NCI-H2081 treated with DMSO at 0.1 percent for 48 hours (cell line): ENCODE measurements at places on chromosomes 16 and 17.

GRCh38 chr17:3788200-3788599, 12.8 kb downstream of the ITGAE start:
- no peak for DNase-seq

GRCh38 chr17:39173080-39173479, 7.1 kb upstream of the ARL5C start:
- no peak for DNase-seq

GRCh38 chr17:17388657-17389496, 85.7 kb downstream of the NT5M start:
- no peak for DNase-seq

DNA sequence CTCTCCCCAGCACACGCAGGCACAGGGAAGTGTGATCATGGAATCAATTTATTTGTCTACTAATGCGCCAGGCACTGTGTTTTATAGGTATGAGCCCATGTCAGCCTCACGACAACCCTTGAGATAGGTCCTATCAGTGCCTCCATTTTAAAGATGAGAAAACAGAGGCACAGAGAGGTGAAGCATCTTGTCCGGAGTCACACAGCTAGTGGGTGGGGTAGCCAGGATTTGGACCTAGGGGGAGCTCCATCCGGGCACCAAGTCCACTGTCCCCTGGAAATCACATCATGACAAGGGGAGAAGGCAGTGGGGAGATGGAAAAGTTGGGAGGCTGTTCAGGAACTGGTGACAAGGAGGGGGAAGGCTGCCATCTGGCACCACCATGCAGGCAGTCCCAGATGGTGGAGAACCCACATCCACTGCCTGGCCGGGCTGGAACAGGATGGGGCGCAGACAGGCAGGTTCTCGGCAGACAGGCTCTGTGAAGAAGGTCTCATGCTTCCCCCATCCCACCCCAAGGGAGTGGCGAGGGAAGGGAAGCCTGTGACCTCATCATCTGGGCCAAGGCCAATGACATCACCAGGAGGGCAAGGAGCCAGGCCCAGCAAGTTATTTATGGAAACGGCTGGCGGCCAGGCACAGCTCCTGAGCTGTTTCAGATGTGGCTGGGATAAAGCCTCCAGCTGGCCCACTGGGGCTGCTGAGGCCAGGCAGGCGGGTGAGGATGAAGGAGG, 126.0 kb upstream of the SDK2 start:
- peak; percentile 59 for DNase-seq

- DNase-seq = no peak
These were observed 551.9 kb upstream of the CA10 start for GRCh38 chr17:52710363-52710901.

- no peak for DNase-seq
These were observed 280.6 kb upstream of the SALL1 start for GRCh38 chr16:51431517-51432241.

GRCh38 chr17:77847221-77848085, 111.0 kb upstream of the TNRC6C start:
- DNase-seq = no peak

- no peak for DNase-seq
These were observed 91.4 kb upstream of the CCL2 start for GRCh38 chr17:34163646-34164045.

DNA sequence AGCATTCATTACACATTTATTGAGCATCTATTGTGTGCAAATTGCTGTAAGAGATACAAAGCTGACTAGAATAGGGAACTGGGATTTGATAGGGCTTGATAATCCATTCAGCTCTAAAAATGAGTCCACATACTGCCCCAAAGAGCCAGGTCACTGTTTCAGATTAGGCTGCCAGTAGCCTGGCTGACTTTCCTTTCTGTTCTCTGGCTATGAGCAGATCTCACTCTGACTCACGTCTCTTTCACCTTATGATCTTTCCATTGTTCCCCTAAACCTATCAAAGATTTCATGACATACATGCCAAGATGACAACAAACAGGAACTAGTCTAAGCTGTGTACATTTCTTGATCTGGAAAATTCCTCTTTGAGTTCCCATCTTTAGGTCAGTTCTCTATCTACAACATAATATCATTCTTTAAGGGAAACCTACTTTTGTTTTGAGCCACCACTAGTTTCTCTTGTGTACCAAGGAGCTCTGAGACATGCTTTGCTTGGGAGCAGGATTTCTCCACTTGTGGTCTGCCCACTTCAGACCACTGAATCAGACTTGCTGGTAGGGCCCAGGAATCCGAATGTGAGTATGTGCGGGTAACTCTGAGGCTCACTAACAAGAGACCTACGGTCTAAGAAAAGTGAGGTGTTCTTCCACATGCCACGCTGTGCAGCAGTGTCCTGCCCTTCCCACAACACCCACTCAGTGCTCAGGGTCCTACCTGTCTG, 40.9 kb upstream of the ICAM2 start:
- DNase-seq = no peak

GRCh38 chr16:70714581-70715054, 28.8 kb upstream of the MTSS2 start:
- DNase-seq = no peak

- no peak for DNase-seq
These were observed 11.8 kb upstream of the FOXK2 start for GRCh38 chr17:82507631-82508175.

GRCh38 chr16:9594946-9595345, 503.5 kb downstream of the HAPSTR1 start:
- DNase-seq = no peak

- DNase-seq = peak; percentile 95
These were observed 25.0 kb downstream of the HOXB1 start for GRCh38 chr17:48505788-48506187.

GRCh38 chr17:64077379-64077778, 52.6 kb downstream of the ERN1 start:
- DNase-seq = no peak
